Activated CD4-positive, alpha-beta T cell treated with anti-CD3 and anti-CD28 coated beads, Interleukin-2, amount 50 U/mL, for 4 hours (primary cell): ENCODE measurements at places on chromosomes 2 and 18.

- DNase-seq: no peak
Measured at GRCh38 chr2:43269074-43269572, 42.7 kb upstream of the ZFP36L2 start.

- no peak for DNase-seq
Measured at GRCh38 chr2:12641441-12641840, 75.3 kb upstream of the TRIB2 start.

DNA sequence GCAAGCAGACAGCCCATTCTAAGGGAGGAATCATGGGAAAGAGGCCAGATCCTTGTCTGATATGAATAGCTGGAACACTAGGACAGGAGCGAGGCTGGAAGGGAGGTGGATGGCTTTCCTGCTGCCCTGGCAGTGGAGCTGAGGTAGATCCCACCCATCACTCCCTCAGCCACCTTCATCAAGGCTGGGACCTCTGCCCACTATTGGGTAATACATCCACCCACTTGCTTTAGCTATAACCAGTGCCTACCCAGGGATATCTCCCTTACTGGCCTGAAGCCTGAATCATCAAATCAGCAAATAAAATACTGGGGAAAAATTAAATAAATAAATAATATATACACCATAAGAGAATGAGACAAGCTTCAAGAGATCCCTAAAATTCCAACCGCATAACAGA is 183.2 kb upstream of the KYNU start:
- no peak for DNase-seq

- DNase-seq: no peak
Measured at GRCh38 chr2:27708666-27709065, 45.0 kb downstream of the SLC4A1AP start.

- DNase-seq: no peak
Measured at GRCh38 chr18:80088036-80088435, 21.0 kb upstream of the ADNP2 start.

GRCh38 chr2:128537646-128538045 is 219.0 kb upstream of the HS6ST1 start:
- DNase-seq: no peak

DNA sequence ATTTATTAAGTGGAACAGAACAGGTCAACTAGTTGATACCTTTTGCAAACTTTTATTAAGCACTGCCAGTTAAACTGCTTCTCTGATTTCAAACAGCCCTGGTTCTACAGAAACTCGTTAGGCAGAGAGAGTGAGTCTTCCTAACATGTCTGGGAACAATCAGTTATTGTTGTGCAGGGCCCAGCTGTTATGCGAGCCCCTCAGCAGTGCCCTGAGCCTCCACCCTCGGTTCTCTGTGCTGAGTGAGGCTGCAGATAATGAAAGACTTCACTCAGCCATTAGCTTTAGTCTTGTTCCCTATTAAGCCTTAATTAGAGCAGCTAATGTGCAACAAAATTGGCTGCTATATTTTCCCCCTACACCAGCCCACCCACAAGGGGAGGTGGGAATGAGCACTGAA is 39.6 kb downstream of the KCTD18 start:
- no peak for DNase-seq

DNA sequence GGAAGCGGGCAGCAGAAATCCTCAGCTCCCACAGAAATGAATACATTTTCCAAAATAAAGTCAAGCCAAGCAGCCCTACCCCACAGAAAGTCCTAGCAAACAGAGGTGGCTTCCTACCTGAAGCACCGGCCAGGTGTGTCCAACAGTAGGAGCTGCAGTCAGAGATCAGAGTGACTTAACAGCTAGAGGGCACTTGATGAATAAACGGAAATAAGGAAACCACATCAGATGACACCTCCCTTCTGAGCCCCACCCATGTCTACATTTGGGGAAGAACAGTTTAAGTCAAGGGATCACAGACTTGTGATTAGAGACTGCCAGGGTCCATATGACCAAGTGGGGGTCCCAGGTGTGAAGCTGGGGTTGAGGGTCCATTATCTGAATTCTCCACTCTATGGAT is at the start of gene CXCR1:
TSS of gene CXCR1 (minus strand) at position 172 of the 400 bp plus-strand sequence. CDS start 1,751 bp downstream, outside the sequence.
- DNase-seq: peak; percentile 16

DNA sequence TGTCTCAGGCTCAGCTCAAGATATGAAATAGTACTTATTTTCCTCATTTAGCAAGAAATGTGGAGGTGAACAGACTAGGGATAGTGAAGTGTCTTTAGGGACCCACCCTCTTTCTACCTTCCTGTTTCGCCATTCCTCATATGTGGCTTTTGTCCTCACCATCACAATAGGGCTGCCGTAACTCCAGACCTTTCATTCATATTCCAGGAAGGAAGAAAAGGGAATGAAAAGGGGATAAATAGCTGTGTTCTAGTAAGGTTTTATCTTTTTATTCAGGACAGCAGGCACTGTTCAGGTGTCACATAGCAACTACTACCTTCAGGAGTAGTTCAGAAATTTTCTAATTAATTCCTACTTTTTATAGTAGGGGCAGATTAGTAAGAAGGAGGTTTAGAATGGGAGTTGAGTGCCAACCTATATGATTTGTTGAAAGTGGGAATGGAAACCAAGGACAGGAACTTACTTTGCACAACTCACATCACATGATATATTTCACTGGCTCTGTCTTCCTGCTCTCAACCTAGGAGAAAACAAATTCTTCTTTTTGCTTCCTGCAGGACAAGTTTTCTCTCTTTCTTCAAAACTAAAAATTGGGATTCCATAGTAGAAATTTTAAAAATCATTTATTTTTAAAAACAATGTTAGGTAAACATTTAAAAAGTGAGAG is 36.0 kb upstream of the HDAC4 start:
- DNase-seq: no peak

DNA sequence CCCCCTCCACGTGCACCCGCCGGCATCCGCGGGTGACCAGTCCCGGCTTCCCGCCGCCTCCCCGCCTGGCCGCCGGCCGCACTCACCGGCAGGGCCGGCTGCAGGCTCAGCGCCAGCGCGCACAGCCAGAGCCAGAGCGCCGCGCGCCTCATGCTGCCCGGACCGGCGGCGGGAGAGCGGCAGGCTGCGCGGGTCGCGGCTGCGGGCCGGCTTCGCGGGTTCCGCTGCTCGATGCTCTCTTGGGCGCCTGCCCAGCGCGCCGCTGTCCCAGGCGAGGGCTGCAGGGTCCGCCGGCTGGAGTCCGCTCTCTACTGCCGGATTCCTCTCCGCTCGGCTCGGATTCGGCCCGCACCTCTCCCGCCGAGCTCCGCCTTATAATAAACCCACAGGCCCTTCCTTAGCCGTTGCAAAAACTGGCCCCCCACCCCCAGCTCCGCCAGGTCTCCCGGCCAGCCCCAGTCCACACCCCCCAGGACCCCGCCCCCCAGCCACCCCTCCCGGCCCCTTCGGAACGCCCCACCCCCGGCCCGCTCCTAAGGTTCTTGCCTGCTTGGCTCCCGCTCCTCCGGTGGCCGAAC is at the start of gene SDC1:
TSS of gene SDC1 (minus strand) at position 415 of the 578 bp plus-strand sequence. CDS start at position 152, 263 bp downstream.
- DNase-seq: no peak

DNA sequence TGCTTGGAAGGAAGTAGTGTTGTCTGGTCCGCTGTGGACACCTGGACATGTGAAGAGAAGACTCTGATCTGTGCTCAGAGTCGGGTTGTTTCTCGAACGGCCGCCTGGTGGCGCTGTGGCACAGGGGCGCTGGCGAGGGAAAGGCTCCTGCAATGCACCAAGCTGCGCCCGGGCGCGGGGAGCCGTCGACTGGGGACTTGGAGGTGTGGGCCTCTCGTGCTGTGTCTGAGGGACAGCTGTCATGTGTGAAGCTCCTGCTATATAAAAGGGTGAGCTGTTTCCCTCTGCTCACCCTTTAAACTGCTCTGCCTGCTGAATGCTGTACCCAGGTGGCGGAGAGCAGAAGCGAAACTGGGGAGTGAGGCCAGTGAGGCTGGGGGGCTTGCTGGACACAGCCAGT is 44.0 kb downstream of the GNAL start:
- DNase-seq: peak; percentile 61

GRCh38 chr2:149329489-149330126 is 779 bp upstream of the LYPD6 start:
- DNase-seq: no peak

- no peak for DNase-seq
Measured at GRCh38 chr18:56995579-56996188, 151.2 kb upstream of the BOD1L2 start.

GRCh38 chr18:40866968-40867367 is 1088.1 kb upstream of the PIK3C3 start:
- no peak for DNase-seq

- DNase-seq: no peak
Measured at GRCh38 chr2:55139305-55139704, 89.1 kb upstream of the RTN4 start.

- no peak for DNase-seq
Measured at GRCh38 chr18:48560491-48560890, 21.7 kb downstream of the CTIF start.

- no peak for DNase-seq
Measured at GRCh38 chr2:39933196-39933595, 154.1 kb upstream of the THUMPD2 start.

DNA sequence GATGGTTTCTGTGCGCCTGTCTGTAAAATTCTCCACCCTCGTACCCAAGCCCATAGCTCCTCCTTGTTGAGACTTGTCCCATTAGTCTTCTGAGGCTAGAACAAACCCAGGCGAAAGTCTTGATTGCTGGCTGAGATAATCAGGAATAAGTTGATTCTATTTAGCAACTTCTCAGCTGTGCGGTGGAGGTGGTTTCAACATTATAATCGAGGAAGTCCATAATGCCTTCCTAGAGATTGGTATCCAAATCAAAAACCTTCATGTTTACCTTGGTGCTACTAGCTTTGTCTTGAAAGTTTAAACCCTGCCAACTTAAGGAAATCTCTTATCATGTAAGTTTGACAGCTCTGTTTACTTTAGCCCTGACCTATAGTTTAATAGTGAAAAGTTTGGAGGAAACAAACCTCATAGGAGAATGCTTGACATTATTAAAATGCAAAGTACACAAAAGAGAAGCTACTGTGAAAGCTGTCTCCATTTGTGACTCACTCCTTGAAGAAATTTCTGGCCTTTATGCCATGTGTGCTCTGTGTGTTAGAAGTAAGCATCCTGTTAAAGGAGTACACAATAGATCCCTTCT is 36.6 kb upstream of the DSC1 start:
- DNase-seq: no peak
